ENCODE measurements at places on chromosomes 7 and 10.
A peak's percentile ranks its signal among the peaks of the same experiment; 100 is the strongest.

DNA sequence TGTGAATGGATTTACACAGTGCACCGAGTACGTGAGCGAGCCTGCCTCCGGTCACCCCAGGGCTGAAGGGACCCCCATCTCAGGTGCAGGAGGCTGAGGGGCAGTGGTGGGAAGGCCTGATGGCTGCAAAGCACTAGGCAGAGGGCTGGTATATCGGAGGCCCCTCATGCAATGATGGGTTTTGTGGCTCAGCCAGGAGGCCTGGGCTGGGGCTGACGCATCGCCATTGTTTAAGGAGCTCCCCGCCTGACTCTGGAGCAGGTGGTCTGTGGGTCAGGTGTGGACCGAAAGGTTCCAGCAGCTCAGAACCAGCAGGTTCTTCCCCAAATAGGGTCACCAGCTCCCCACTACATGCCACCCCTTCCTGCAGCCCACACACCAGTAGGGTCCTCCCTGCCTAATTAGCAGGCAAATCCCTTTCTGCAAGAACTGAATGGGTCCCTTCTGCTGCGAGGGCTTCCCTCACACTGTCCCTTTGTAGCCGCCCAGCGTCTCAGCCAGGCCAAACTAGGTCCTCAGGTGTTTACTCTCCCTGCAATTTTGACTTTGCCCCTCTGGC, 33.0 kb downstream of the OAT start:
- DNase-seq: no peak

DNA sequence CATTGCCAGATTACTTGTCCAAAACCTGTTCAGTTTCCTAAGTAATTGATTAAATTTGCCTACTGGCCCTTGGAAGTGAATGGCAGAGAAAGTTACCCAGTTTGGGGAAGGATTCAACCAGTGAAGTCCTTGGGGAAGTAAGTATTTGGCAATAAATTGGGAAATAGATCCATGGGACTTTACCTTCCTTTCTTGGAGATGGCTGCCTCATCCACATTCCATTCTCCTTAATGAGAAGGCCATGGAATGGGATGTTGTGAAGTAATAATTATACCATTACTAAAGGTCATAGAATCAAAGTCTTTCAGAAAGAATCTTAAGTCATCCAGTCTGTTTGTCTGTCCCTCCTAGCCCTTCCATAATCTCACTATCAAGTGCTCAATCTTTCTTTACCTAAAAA, 4.5 kb upstream of the COPG2 start:
- peak; percentile 32 for DNase-seq

DNA sequence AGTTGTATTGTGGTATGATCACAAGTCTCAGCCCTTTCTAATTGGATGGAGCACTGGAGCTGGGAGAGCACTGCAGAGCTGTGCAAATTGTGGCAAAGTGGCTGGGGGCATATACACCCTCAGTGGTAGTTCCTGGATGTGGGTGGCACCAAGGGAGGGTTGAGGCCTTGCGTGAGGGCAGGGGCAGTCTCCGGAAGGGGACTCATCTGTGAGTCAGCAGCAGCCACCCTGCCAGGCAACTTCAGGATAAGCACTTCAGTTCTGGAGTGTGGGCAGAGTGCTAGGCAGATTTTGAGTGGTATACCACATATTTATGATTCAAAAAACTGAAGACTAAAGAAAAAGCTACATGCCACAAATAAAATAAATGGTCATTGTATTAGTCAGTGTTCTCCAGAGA, 210.5 kb downstream of the ETV1 start:
- DNase-seq: peak; percentile 25

GRCh38 chr7:150845421-150845861, 6.9 kb upstream of the AOC1 start:
- no peak for DNase-seq

DNA sequence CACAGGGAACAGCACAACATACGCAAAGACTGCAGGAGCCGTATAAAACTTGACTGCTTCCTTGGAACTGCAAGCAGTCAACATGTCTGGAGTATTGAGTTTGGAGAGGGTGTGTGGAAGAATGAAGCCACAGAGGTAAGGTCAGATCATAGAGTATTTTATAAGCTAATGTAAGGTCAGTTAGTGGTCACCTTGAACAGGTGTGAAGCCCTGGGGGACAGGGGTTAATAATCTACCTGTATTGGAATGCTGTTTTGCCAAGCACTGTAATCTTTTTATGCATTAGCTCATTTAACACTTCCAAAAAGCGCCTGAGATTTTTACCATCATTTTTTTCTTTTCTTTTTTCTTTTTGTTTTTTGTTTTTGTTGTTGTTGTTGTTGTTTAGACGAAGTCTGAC, 23.1 kb downstream of the PLAU start:
- DNase-seq: no peak

DNA sequence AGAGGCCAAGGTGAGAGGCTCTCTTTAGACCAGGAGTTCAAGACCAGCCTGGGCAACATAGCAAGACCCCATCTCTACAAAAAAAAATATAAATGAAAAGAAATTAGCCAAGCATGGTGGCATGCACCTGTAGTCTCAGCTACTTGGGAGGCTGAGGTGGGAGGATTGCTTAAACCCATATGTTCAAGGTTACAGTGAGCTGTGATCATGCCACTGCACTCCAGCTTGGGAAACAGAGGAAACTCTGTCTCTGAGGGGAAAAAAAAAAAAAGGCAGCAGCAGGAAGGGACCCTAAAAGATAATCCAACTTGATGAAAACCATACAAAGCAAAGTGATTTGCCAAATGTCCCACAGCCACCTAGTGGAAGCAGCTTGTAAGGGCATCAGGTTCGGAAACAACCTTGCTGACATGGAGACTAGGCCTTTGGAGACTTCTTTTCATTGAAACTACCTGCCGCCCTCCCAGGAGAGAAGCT, 15.6 kb upstream of the PBLD start:
- peak; percentile 69 for DNase-seq

- no peak for DNase-seq
Measured at GRCh38 chr10:11357439-11357838, 254.0 kb downstream of the USP6NL start.

DNA sequence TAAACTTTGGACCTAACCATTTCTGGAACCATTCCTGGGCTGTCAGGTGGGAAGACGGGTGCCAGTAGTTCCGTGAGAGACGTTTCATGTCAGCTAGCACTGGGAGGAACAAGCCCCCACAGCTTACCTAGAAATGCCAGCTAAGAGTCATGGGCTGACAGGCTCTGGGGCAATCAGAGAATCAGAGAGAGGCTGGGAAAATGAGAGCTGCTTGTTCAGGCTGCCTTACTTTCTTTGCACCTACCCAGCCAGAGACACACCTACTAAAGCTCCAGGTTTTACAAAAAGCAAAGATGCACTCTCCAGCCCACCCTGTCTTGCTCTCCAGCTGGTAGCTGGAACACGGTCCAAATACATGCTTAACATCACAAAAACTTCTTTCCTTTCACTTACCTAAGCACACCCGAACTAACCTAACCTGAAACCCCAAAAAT, 688 bp downstream of the PTN start:
- no peak for DNase-seq

- DNase-seq: no peak
Measured at GRCh38 chr10:85080934-85081333, 752.5 kb downstream of the CCSER2 start.

GRCh38 chr10:123146013-123146893, 1.7 kb upstream of the HMX2 start:
- DNase-seq: no peak

- peak; percentile 52 for DNase-seq
Measured at GRCh38 chr7:152336754-152337368, 98.9 kb downstream of the KMT2C start.

- DNase-seq: no peak
Measured at GRCh38 chr10:79137826-79138225, 69.1 kb downstream of the ZMIZ1 start.

DNA sequence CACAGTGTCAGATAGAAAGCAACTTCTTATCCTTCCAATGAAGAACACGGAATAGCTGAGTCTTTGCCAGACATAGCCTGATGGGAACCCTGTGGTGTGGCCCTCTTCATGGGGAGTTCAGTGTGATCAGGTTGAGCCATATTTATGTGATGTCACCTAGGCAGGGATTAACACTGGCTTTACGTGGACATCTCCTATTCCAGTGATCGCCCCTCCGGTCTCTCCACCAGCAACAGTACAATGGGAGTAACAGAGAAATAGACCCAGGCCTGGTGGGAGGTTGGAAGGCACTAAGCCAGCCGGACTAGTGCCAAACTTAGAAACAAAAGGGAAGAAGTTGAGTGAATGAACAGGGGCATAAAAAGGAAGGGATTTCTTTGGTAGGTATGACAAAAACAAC, 358.1 kb downstream of the PRPF18 start:
- peak; percentile 19 for DNase-seq

DNA sequence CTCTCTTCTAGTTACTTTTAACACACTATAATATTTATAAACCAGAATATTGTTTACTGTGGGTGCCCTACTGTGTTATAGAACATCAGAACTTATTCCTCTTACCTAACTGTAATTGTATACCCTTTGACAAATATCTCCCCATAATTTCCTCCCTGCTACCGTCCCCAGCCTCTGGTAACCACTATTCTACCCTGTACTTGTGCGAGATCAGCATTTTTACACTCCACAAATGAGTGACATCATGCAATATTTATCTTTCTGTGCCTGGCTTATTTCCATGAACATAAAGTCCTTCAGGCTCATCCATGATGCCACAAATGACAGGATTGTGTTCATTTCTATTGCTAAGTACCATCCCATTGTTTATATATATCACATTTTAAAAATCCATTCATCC, 139.8 kb upstream of the RSU1 start:
- DNase-seq: no peak

DNA sequence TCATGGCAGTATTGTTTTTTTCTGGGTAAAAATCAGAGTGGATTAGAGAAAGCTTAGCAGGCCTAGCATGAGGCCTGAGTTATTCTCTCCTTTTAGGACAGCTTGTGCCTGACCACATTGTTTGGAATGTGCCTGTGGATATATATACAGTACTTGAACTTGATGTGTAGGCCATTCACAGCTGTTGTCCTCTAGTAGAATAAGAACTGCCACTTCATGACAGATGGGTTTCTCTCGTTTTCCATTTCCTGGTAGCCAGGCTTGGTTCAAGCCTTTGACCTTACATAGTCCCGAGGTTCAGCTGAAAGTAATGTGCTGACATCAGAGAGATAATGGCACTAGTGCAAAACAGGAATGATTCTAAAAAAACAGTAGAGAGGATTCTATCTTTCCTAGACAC, 473.9 kb downstream of the AUTS2 start:
- peak; percentile 24 for DNase-seq

GRCh38 chr7:70193514-70193913, 595.2 kb downstream of the AUTS2 start:
- DNase-seq: peak; percentile 8

DNA sequence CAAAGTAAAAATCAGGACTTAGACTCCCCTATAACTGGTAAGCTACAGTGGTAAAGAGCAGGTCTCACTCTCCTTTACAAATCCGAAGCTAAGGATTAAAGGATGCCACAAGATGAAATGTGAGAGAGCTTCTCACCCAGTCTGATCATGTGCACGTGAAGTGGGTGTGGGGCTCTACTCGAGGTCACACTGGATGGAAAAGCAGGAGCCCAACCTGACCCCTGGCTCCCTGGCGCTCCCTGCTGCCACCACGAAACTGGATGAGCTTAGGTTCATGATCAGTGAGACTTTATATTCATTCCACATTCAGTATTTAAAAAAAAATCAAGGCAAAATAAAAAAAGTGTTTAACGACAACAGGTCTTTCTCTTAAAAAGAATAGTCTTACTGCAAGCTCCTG, 21.7 kb upstream of the FOXI2 start:
- no peak for DNase-seq

GRCh38 chr10:62911210-62911963, 95.2 kb upstream of the EGR2 start:
- peak; percentile 22 for DNase-seq

DNA sequence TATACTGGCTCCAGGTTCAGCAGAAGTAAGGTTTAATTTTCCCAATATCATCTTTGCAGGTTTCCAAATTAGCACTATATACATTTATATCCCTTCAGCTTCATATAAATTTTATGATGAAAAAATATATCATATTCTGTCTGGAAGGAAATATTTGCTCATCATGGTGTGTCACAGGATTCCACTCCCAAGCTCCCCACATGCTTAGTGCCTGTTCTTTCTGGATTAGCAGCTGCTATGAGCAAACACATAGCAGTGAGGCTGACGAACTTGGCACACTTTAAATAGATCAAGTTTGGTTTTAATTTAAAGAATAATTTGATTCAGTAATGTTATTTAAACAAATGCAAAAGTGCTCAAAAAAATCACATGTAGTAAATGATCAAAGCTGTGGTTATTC, 251.9 kb downstream of the AGMO start:
- DNase-seq: peak; percentile 28

- DNase-seq: no peak
Measured at GRCh38 chr7:50973814-50974213, 191.1 kb upstream of the GRB10 start.

- no peak for DNase-seq
Measured at GRCh38 chr7:99013266-99014112, 130.4 kb downstream of the SMURF1 start.

GRCh38 chr10:82887488-82887887, 1012.5 kb downstream of the NRG3 start:
- no peak for DNase-seq

DNA sequence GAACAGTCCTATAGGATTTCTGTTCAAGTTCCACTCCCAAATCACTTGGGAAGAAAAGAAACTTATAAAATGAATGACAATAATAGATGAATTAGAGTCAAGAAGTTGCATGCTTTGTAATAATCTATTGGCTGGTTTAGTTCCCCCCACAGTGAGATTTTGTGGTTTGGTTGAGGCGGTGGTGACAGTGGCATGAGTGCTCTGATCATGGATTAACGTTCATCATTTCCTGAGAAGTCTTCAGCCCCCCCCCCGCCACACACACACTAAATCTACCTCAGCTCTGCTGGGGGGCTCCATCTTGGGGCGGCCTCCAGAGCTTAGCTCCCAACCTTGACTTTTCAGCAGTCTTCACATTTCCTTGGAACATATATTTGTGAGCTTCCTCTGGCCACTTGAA, 121.7 kb downstream of the ABCA13 start:
- DNase-seq: no peak

- DNase-seq: no peak
Measured at GRCh38 chr7:139650429-139651100, 127.1 kb downstream of the CLEC2L start.

- DNase-seq: peak; percentile 75
Measured at GRCh38 chr10:88379575-88379974, 203.5 kb downstream of the RNLS start.

DNA sequence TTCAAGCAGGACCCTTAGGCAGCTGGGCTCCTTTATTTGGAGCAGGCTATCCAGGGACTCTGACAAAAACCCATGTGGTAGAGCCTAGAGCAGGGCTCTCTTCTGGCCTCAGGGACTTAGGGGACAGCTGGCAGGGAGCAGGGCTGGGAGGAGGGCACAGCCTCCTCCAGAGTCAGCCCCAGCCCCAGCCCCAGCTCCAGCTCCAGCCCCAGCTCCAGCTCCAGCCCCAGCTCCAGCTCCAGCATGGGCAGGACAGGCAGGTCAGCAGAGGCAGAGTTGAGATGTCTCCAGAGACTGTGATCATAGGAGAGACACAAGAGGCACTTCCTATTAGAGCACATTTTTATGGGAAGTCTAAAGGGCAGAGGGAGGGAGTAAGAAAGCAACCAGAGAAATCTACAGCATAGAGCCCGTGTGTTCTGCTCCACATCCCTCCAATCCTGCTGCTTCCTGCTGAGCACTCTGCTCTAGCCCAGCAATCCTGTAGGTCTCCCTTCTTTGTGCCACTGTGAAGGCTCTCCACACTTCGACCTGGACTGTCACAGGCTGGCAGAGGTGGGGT, 13.3 kb upstream of the C10orf53 start:
- DNase-seq: no peak

All from fibroblast of pulmonary artery (primary cell).